ENCODE measurements at places on chromosomes 3 and 15. TPM values are rescaled to one million over a fixed set of nuclear protein-coding genes. Genes with fewer than 3 reads are reported as not detected.

Gene ITGB5
- total RNA-seq: 126 TPM

Gene TMEM44
- 17.7 TPM for total RNA-seq

DNA sequence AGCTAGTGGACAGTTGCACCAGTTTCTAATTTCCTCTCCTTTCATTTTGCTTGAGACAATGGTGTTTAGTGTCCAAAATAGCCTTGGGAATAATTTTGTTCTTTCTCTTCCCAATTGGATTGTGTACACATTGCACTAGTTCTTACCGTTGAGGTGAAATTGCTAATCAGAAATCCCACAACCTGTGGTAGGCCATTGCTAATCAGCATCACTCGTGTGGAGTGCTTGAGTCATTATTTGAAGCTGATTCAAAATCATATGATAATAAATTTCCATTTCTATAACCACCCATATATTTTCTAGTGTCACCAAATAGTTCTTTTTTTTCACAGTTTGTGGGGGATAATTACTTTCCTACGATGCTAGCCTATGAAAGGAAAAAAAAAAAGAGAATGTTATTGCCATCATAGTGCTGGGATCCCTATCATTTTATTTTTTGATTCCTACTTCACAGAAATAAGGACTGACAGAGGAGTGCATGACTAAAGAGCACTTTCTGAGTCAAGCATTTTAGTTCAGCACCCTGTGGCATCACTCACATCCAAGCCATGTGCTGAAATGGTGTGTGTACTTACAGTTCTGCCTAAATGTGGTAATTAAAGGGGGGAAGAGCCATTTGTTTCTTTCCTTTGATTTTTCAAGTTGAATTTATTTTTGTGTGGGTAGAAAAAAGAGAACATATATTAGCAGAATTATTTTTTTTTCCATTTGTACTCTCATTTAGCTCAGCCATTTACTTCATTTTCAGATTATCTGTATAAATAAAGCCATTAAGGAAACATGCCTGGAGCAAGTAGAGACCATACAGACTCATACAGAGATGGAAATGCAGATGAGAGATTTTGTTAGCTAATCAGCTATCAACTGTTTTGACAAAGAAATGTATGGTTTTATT lies 108.0 kb upstream of the MEIS2 start:
- no peaks in the 10 kb centered on the region for H3K27me3 ChIP-seq
- no peak overlapping the region for H3K4me3 ChIP-seq
- H3K27ac ChIP-seq: no peak overlapping the region
- no peaks in the 10 kb centered on the region for H3K4me1 ChIP-seq

Gene FRMD5
- 1.1 TPM for total RNA-seq

DNA sequence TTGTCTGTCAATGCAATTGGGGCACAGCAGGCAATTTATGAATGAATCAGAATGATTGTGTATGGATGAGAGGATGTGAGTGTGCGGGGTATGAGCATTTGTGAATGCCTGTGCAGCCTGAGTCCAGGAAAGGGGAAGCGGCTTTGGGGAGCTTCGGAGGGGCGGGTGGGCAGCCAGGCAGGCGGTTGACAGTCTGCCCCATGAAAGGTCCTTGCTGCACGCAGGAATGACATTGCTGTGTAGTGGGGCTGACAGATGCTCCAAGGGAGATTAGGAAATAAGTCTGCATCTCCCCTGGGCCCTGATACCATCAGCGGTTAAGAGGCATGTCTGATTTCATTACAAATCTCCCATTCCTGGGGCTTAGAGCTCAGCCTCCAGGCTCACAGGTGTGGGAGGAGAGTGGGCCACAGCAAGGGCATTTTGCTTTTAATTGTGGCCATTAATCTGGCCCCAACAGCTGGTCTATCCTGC lies 26.4 kb upstream of the TSPAN3 start:
- no peaks in the 10 kb centered on the region for H3K36me3 ChIP-seq
- no peak overlapping the region for H3K27ac ChIP-seq
- no peaks in the 10 kb centered on the region for H3K4me1 ChIP-seq
- DNase-seq: no peak
- H3K27me3 ChIP-seq: no peaks in the 10 kb centered on the region

Gene THRB
- total RNA-seq: 9.7 TPM

DNA sequence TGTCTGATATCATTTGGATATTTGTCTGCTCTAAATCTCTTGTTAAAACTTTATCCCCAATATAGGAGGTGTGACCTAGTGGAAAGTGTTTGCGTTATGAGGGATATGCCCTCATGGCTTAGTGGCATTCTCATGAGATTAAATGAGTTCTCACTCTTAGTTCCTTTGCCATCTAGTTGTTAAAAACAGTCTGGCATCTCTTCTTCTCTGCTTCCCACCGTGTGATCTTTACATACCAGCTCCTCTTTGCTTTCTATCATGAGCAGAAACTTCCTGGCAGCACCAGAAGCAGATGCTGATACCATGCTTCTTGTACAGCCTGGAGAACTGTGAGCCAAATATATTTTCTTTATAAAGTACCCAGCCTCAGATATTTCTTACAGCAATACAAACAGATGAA lies 33.0 kb downstream of the NLGN1 start:
- H3K4me1 ChIP-seq: no peaks in the 10 kb centered on the region
- peaks cover 3% of the 10 kb centered on the region for H3K36me3 ChIP-seq
- no peak for DNase-seq
- H3K27ac ChIP-seq: no peak overlapping the region
- H3K4me3 ChIP-seq: no peak overlapping the region

- no peaks in the 10 kb centered on the region for H3K36me3 ChIP-seq
- H3K4me1 ChIP-seq: no peaks in the 10 kb centered on the region
- DNase-seq: no peak
- H3K27me3 ChIP-seq: no peaks in the 10 kb centered on the region
- no peak overlapping the region for H3K4me3 ChIP-seq
Observed at GRCh38 chr3:72031581-72031980, 246.6 kb upstream of the PROK2 start.

Gene SOX2
- total RNA-seq: 8.7 TPM

- H3K4me3 ChIP-seq: no peak overlapping the region
- H3K36me3 ChIP-seq: no peaks in the 10 kb centered on the region
- H3K4me1 ChIP-seq: no peaks in the 10 kb centered on the region
- H3K27ac ChIP-seq: no peak overlapping the region
- H3K27me3 ChIP-seq: no peaks in the 10 kb centered on the region
Observed at GRCh38 chr15:68994149-68994548, 20.3 kb upstream of the NOX5 start.

- H3K27me3 ChIP-seq: no peaks in the 10 kb centered on the region
- peaks cover 9% of the 10 kb centered on the region for H3K4me1 ChIP-seq
- DNase-seq: no peak
- no peaks in the 10 kb centered on the region for H3K36me3 ChIP-seq
Observed at GRCh38 chr3:61719278-61719977, 158.1 kb downstream of the PTPRG start.

- no peak for DNase-seq
- no peak overlapping the region for H3K4me3 ChIP-seq
- H3K27me3 ChIP-seq: no peaks in the 10 kb centered on the region
- H3K4me1 ChIP-seq: no peaks in the 10 kb centered on the region
Observed at GRCh38 chr15:42836251-42836650, 84.3 kb downstream of the TTBK2 start.

Gene DUOXA2
- total RNA-seq: not detected

DNA sequence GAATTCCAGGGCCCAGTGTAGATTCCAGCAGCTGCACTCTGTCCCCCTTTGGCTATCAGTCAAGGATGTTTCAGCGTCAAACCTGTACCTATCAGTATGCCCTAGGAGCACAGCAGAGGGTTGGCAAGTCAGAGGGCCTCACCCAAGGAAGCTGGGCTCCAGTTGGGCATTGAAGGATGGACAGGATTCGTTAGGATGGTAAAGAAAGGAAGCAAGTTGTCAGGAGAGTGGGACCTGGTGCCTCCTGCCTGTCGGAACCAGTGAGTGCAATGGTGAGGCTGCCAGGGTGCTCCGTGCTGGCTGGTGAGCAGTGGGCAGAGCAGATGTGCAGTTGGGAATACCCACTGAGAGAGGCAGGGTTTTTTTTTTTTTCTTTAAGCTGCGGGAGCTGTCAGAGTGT lies 157.2 kb downstream of the CHDH start:
- peaks cover 10% of the 10 kb centered on the region for H3K4me1 ChIP-seq
- DNase-seq: no peak
- H3K36me3 ChIP-seq: no peaks in the 10 kb centered on the region
- no peak overlapping the region for H3K27ac ChIP-seq
- H3K27me3 ChIP-seq: no peaks in the 10 kb centered on the region

GRCh38 chr3:32147509-32147908 lies 41.1 kb downstream of the GPD1L start:
- no peak overlapping the region for H3K4me3 ChIP-seq
- peaks cover 12% of the 10 kb centered on the region for H3K36me3 ChIP-seq
- H3K4me1 ChIP-seq: peaks cover 9% of the 10 kb centered on the region
- no peak for DNase-seq

DNA sequence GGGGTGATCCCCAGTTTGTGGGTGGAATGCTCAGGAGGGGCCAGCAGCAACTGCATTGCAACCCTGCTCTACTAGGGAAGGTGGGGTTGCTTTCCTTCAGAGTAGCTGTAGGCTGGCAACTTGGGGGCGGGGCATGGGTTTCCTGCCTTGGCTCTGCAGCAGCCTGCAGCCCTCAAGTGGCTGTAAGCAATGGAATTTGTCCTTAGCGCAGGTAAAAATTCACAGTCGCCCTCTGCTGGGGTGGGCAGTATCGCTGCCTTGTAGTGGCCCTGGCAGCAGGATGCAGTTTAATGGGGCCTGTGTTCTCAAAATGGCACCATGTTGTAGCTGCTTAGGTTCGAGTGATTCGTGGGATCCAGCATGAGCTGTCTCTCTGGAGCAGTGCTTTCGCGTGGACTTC lies 29.8 kb downstream of the STT3B start:
- no peaks in the 10 kb centered on the region for H3K36me3 ChIP-seq
- H3K4me1 ChIP-seq: peaks cover 15% of the 10 kb centered on the region
- H3K4me3 ChIP-seq: no peak overlapping the region
- no peak for DNase-seq

Gene ATP8B4
- total RNA-seq: 4.1 TPM

Gene GPR149
- total RNA-seq: not detected

Gene ROPN1
- not detected for total RNA-seq

- H3K27me3 ChIP-seq: no peaks in the 10 kb centered on the region
- peak overlapping the region; percentile 97 for H3K27ac ChIP-seq
- no peak overlapping the region for H3K4me3 ChIP-seq
- no peaks in the 10 kb centered on the region for H3K36me3 ChIP-seq
Observed at GRCh38 chr3:188948997-188949389, 222.8 kb upstream of the TPRG1 start.

DNA sequence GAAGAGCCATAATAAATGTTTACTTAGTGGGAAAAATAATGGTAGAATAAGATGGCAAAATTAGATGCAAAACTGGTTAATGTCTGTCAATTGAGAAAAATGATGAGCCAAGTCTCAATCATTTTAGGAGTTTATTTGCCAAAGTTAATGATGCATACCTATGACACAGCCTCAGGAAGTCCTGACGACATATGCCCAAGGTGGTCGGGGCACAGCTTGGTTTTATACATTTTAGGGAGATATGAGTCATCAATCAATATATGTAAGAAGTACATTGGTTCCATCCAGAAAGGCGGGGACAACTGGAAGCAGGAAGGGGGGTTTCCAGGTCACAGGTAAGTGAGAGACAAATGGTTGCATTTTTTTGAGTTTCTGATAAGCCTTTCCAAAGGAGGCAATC lies 31.5 kb downstream of the CLEC3B start:
- H3K4me3 ChIP-seq: no peak overlapping the region
- DNase-seq: no peak
- no peaks in the 10 kb centered on the region for H3K27me3 ChIP-seq
- peaks cover 10% of the 10 kb centered on the region for H3K4me1 ChIP-seq

GRCh38 chr3:31300456-31301443 lies 232.0 kb upstream of the STT3B start:
- H3K4me1 ChIP-seq: peaks cover 9% of the 10 kb centered on the region
- peak; percentile 72 for DNase-seq
- no peak overlapping the region for H3K27ac ChIP-seq
- H3K4me3 ChIP-seq: no peak overlapping the region
- H3K27me3 ChIP-seq: no peaks in the 10 kb centered on the region

GRCh38 chr15:101689901-101690300 lies 34.4 kb downstream of the TARS3 start:
- no peak for DNase-seq
- no peak overlapping the region for H3K27ac ChIP-seq
- no peaks in the 10 kb centered on the region for H3K4me1 ChIP-seq
- H3K27me3 ChIP-seq: no peaks in the 10 kb centered on the region
- no peak overlapping the region for H3K4me3 ChIP-seq
- H3K36me3 ChIP-seq: peaks cover 19% of the 10 kb centered on the region

- DNase-seq: no peak
- no peak overlapping the region for H3K27ac ChIP-seq
- H3K4me1 ChIP-seq: no peaks in the 10 kb centered on the region
- H3K4me3 ChIP-seq: no peak overlapping the region
- no peaks in the 10 kb centered on the region for H3K27me3 ChIP-seq
Observed at GRCh38 chr15:35458176-35458856, 87.6 kb downstream of the DPH6 start.

DNA sequence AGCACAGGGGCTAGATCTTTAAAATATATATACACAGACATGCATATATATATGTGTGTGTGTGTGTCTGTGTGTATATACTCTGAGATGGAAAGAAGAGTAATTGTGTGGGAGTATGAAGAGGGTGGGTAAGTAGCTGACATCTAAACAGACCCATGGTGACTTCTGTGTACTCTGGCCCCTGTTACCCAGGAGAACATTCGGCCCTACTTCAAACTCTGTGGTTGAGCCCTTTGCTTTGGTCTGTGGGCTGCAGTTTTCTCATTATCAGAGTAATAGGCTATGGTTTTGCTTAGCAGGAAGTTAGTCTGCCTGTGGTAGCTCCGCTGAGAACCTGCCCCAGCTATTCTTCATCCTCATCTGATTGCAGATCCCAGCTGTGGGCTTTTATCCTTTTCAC lies 141.4 kb downstream of the RBPMS2 start:
- no peaks in the 10 kb centered on the region for H3K27me3 ChIP-seq
- peaks cover 5% of the 10 kb centered on the region for H3K36me3 ChIP-seq
- H3K4me3 ChIP-seq: no peak overlapping the region

Gene PCLAF
- total RNA-seq: 4.7 TPM

GRCh38 chr15:101303408-101303807 lies 8.4 kb upstream of the SNRPA1 start:
- no peak overlapping the region for H3K27ac ChIP-seq
- no peaks in the 10 kb centered on the region for H3K27me3 ChIP-seq
- no peak for DNase-seq
- no peaks in the 10 kb centered on the region for H3K36me3 ChIP-seq
- no peaks in the 10 kb centered on the region for H3K4me1 ChIP-seq

DNA sequence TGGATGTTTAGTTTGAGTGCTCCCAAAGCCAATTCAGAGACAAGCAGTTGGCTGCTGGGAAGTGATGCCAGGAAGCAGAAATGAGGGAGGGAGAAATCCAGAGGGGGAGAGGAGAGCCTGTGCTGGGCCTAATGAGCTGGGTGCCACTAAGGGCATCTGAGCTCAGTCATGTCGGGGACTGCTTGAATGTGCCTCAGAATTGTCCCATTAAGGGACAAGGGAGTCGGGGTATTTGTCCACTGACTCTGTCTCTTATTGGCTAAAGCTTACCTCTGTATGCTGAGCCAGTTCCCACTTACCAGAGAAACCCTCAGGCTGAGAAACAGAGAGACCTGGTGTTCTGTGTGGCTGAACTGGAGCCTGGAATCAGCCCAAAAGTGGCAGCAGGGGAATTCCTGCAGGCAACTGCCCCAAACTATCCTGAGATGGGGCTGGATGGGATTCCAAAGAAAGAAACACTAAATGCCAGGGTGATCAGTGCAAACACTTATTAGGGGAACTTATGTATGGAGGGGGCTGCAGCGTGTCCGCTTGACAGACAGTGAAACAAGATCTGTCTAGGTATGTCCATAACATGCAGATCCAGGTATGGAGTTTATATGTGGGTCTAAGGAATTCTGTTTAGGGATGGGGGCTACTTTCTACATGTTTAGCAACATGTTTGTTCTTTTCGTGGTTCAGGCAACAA lies 48.6 kb downstream of the NR1D2 start:
- H3K4me3 ChIP-seq: no peak overlapping the region
- no peaks in the 10 kb centered on the region for H3K36me3 ChIP-seq
- no peak overlapping the region for H3K27ac ChIP-seq
- H3K4me1 ChIP-seq: peaks cover 13% of the 10 kb centered on the region
- no peaks in the 10 kb centered on the region for H3K27me3 ChIP-seq

Gene PPP1R14D
- total RNA-seq: not detected
